Cardiac septum (tissue), 1 donor: ENCODE measurements at places on chromosomes 3 and 15. TPM values are rescaled to one million over a fixed set of nuclear protein-coding genes. Genes with fewer than 3 reads are reported as not detected.

GRCh38 chr3:140717921-140718320, 40.1 kb downstream of the TRIM42 start:
- no peak for DNase-seq

ECE2 gene
- total RNA-seq = 0.19 TPM

DUOXA2 gene
- not detected for total RNA-seq

- no peak for DNase-seq
Measured at GRCh38 chr3:174598885-174599439, 260.2 kb upstream of the NAALADL2 start.
